NCI-H187 (cell line): ENCODE measurements at places on chromosomes 13 and 19.

DNA sequence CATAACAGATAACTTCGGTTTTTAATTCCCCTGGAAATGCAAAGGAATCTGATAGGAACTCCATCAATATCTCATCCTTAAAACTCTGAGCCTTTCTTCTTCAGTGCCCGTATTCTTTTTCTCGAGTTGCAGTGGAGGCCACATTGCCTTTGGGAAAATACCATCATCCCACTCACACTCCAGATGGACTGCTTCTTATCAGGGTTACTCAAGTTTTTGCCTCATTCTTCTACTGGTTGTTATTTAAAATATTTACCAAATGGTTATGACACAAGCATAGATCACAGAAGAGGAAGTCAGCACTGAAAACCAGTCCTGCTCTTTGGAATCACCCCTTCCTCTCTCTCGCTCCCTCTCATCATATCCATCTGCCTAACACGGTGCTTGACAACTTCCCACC, 1020.5 kb upstream of the SLC10A2 start:
- DNase-seq: no peak

- DNase-seq: no peak
Observed at GRCh38 chr19:8127311-8127710, 22.1 kb downstream of the FBN3 start.

DNA sequence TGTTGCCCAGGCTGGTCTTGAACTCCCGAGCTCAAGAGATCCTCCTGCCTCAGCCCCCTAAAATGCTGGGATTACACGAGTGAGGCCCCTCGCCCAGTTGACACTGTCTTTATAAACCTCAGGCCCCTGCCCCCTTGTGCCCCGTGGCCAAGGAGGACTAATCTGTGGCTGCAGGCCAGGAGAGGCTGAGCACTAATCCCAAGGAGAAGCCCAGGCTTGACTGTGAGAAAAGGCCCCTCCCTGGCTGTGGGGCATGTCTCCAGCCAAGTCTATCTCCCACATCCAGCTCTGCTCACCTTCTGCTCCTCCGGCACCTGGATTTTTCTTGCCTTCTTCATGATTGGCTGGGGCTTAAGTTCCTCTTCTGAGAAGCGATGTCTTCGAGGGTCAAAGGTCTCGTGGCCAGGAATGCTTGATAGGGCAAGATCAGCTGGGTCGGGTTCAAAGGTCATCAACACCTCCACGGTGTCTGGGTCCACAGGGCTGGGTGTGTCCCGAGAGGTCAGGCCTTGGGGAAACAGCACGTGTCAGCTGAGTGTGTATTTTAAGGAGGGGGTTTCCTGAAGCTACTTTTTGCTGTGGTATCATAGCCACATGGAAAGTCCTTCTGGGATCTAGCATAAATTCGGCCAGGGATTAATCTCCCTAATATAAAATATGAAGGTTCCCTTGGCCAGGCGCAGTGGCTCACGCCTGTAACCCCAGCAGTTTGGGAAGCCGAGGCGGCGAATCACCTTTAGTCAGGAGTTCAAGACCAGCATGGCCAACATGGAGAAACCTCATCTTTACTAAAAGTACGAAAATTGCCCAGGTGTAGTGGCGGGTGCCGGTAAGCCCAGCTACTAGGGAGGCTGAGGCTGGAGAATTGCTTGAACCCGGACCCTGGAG, 3.8 kb downstream of the DBP start:
- no peak for DNase-seq

- DNase-seq: no peak
Observed at GRCh38 chr13:70812481-70812880, 704.2 kb upstream of the KLHL1 start.

- DNase-seq: no peak
Observed at GRCh38 chr13:83929157-83929556, 46.9 kb upstream of the SLITRK1 start.

GRCh38 chr19:29694669-29695627, 20.1 kb downstream of the C19orf12 start:
- peak; percentile 34 for DNase-seq

DNA sequence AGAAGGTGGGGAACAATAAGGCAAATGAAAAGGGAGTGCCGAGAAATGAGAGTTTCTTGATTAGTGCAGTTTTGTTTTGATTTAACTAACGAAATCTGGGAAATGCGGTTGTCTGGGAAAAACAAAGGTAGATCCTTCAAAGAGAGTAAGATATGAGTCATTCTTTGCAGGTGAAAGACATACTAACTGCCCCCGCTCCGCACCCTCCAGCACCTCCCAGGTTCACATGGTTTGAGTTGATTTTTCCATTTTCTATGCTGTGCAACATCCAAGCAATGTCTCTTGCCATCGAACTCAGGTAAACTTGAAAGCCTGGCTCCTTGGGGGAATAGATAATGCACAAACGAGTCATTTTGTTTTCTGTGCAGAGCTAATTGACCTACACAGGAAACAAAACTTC, 84.1 kb upstream of the KLF12 start:
- DNase-seq: no peak

DNA sequence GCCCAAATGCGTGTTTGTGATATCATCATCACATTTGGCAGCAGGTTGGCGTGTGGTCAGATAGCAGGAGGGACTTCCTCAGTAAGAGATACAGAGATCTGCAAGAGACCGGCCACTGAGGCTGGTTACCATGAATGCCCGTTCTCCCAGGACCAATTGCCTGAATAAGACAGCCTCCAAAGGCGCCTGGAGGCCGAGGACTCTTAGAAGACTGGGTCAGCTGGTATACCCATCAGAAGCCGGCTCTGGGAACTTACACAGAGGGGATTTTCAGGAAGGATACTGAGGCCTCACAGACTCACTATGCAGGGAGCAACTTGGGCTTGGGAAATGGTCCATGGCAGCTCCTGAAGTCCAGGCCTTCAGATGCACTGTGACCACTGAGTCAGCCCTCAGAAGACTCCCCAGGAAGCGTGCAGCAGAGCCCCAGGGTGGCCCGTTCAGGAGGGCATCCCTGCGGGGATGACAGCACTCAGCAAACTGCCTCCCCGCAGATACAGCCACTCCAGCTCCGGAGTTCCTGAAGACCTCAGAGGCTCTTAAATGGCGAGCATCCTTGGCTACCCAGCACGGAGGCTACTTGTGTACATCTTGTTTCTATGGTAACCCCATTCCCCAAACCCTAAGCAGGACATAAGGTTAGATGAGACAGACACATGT, 26.4 kb upstream of the VSTM2B start:
- no peak for DNase-seq

GRCh38 chr13:64438084-64438483, 2792.1 kb downstream of the PCDH9 start:
- DNase-seq: no peak

DNA sequence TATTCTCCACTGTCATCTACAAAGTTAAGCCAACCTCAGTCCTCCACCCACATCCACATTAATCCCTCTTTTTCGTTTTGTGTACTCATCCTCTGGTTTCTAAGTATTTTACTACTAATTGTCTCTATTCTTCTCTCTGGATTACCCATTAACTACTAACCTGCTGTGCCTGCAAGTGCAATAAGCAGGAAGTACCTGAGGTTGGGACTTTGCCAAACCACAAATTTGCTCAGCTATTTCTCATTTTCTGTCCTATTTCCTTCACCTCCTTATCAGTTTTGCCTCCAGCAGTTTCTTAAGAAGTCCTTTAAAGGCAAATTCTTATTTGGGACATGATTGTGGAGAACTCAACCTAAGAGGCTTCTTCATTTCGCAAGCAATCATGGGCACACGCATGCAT, 1708.9 kb downstream of the SLITRK5 start:
- no peak for DNase-seq

DNA sequence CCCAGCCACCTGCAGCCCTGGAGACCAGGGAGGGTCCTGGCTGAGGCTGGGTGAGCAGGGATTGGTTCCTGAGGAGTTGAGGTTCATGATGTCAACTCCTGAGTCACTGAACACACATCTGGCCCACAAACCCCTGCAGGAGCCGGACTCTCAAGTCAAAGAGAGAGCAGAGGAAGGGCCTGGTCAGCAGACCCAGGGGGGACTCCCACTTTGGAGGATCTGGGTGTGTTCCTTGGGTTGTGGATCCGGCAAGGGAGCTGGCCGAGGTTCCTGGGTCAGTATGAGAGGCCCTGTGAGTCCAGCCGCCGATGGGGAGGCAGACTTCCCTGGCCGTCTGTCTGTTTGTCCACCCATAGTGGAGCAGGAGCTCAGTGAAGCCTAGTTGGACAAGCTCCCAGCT, 4.0 kb downstream of the SLC7A10 start:
- no peak for DNase-seq
